ENCODE measurements at places on chromosomes 6 and 20.

- no peak for DNase-seq
Observed at GRCh38 chr6:53029761-53030160, 34.7 kb upstream of the GSTA4 start.

- no peak for DNase-seq
Observed at GRCh38 chr6:32642720-32643106, 5.5 kb downstream of the HLA-DQA1 start.

GRCh38 chr6:37785663-37786270 is 33.8 kb upstream of the ZFAND3 start:
- DNase-seq: no peak

- DNase-seq: no peak
Observed at GRCh38 chr6:149127212-149127611, 190.3 kb upstream of the TAB2 start.

GRCh38 chr6:112695001-112695400 is 347.9 kb downstream of the RFPL4B start:
- no peak for DNase-seq

DNA sequence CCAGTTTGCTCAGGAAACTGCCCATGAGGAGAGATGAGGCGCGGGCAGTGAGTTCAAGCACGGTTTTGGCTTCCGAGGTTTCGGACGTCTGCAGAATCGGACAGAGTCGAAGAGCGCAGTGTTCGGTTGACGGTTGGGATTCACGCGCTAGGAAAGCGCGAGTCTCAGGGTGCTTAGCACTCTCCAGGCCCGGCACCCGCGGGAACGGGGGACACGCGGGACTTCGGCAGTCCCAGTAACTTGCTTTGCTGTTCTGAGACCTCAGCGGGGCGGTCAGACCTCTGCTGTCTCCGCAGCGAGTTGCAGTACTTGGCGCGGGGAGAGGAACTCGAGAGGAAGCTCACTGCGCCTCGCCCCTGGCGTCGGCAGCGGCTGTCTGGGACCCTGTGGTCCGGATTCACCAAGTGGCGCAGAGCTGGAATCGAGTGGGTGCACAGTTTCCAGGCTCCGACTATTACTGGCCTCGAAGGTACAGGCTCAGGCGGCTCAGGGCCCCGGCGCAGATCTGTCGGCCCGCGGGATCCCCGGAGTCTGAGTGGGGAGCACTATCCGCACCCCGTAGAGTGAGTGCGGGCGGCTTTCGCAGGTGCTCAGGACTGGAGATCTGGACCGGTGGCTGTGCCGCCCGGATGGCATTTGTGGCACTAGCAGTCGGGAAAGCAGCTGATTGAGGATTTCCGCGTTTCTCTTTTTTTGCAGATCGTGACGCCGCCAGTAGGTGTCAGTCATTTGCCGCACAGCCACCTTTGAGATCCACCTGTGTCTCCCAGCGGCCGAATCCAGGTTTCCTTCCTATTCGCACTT is at the start of gene POM121L2:
POM121L2 (minus strand) TSS at position 128 of the 804 bp plus-strand sequence; CDS start at position 25, 103 bp downstream.
- DNase-seq: peak; percentile 35

DNA sequence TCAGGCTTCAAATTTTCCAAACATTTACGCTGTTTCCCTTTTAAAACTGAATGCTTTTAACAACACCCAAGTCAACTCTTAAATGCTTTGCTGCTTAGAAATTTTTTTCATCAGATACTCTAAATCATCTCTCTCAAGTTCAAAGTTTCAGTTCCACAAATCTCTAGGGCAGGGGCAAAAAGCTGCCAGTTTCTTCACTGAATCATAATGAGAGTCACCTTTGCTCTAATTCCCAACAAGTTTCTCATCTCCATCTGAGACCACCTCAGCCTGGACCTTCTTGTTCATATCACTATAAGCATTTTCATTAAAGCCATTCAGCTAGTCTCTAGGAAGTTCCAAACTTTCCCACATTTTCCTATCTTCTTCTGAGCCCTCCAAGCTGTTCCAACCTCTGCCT is 69.1 kb downstream of the RNF217 start:
- DNase-seq: no peak

DNA sequence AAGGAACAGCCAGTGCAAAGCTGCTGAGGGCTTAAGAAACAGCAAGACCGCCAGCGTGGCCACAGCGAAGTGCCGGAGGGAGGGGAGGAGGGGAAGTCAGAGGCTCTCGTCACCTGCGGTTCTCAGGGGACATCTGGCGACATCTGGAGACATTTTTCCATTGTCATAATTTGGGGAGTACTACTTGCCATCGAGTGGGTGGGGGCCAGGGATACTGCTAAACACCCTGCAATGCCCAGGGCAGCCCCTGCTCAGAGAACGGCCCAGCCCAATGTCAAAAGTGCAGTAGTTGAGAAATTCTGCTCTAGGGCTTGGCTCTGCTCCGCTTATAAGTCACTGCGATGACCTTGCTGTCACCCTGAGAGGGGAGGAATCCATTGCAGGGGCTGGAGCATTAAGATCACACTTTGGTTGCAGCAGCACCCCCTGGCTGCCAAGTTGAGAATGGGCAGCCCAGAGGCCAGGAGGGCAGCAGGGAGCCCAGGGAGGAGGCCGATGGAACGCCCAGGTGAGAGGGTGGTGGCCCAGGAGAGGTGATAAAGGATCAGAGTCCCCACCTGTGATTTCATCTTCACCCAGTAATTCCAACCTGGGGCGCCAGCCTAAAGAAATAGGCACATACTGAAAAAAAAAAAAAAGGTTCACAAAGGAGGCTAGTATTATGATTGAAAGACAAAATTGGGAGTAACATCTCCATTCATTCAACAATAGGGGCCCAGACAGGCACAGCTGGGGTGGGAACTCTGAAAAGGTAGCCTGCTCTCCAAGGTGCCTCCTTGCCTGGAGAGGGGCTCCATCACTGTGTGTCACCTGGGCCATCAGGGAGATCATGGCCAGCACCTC is 218.2 kb downstream of the BMP7 start:
- peak; percentile 58 for DNase-seq

- no peak for DNase-seq
Observed at GRCh38 chr20:61884571-61885389, 180.9 kb downstream of the TAF4 start.

- no peak for DNase-seq
Observed at GRCh38 chr6:142805042-142805441, 139.9 kb downstream of the HIVEP2 start.

DNA sequence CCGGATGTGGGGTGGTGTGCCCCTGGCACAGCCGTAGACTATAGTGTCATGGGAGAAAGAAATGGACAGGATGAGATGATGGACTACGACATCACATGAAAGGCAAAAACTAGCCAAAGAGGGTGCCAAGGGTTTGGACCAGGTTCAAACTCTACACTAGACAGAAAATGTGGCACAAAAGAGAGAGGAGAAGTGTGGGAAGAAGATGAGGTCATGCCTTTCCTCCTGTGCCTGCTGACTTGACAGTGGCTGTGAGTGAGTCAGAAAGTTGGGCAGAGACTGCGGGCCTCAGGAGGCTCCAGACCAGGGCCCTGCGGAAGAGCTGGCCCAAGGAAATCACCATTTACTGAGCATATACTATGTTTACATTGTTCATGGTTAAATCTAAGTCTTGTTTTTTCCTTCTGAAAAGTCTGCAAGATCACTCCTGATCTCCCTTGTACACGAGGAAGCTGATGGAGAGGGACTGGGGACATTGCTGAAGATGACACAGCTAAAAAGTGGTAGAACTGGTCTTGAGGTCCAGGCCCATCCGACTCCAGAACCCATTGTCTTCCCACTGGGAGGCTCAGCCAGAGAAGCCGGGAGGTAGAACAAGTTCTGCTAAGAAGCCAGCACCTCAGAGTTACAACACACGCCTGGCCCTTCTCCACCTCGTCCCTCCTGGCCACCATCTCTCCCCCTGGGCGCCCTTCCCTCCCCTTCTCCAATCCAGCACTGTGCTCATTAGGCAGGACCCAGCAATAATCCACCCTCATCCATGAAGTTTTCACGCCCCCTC is 35.6 kb downstream of the CNKSR3 start:
- peak; percentile 90 for DNase-seq

- DNase-seq: peak; percentile 60
Observed at GRCh38 chr6:54060286-54060685, 51.0 kb upstream of the MLIP start.

GRCh38 chr6:6412700-6413099 is 92.2 kb upstream of the F13A1 start:
- no peak for DNase-seq

DNA sequence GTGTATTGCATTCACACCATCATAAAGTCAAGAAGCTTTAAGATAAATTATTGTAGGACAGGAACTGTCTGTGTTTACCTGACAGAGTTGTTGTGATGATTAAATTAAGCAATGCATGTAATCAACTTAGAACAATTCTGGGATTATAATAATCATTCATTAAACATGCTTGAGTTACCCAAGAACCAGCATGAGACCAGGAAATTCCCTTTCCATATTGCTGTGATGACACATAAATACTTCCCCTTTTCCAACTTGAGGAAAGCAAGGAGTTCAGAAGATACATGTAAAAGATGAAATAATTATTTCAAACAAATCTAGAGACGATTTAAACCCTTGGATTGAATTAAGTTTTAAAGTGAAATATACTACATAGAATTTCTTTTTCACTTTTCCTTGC is 404.4 kb downstream of the GJA1 start:
- DNase-seq: peak; percentile 38

DNA sequence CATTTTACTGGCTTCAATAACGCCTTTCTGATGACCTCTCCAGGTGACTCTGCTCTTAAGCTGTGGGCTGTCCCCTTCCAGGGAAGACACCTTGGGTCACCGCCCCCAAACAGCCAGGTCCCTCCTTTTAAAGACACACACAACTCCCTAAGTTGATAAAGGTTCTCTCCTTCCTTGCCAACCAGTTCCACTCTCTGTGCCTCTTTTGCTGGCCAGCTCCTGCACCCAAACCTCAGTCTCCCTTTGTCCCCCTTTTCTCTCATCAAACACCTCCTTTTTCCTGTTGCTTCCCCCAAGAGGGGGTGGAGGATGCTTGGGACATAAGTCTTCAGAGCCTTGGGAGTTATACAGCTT is 1.0 kb downstream of the NCOA6 start:
- peak; percentile 63 for DNase-seq

DNA sequence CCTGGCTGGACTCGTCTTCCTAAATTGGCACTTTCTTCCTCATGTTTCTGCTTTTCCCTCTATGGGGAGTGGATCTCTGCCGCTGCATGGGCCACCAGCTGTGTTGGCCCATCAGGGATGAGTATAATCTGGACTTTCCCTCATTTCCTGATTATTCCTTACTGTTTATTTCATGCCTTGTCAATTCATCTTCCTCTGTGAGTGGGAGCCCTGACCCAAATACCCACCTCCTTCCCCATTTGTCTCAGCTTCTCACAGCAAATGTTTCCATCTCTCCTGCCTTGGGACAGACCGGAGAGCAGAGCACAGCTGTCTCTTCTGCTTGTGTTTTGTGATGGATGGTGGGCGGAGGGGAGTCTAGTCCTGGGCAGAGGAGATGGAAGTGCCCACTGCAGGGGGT is 212.7 kb downstream of the UST start:
- DNase-seq: no peak

GRCh38 chr20:45576995-45577394 is 2.1 kb downstream of the WFDC8 start:
- DNase-seq: peak; percentile 39

GRCh38 chr20:32906871-32907495 is 48.3 kb downstream of the EFCAB8 start:
- DNase-seq: no peak

DNA sequence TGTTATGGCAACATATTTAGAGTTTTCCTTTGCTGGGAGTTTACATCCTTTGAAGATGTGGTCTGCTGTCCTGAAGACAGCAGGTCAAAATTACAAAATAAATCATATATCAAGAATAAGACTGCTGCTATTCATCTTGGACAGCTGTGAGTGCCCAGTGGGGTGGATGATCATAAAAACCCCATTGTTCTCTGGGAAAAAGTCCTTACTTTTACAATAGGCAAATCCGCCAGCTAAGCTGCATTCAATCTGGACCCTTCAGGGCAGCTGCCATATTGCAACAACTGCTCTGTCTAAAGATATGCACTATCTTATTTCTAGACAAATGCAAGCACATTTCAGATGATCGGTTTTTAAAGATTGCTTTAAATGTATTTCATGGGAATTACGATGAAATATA is 19.4 kb downstream of the CASS4 start:
- DNase-seq: no peak

DNA sequence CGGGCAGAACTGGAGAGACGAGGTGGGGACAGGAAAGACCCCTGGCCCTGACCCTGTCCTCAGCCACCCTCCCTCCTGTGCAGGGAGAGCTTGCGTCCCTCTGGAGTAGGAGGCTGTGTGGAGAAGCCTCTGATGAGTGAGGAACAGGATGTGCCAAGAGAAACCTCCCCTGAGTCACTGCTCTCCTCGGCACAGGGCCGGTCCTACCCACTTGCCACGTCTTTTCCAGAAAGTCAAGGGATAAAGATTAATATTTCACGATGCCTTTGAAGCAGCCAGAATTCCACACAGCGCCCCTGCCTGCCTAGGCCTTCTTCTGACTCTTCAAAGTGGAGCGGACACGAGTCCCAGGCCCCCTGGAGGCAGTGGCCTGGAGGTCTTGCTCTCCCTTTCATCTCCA is 34.9 kb upstream of the THBS2 start:
- no peak for DNase-seq

DNA sequence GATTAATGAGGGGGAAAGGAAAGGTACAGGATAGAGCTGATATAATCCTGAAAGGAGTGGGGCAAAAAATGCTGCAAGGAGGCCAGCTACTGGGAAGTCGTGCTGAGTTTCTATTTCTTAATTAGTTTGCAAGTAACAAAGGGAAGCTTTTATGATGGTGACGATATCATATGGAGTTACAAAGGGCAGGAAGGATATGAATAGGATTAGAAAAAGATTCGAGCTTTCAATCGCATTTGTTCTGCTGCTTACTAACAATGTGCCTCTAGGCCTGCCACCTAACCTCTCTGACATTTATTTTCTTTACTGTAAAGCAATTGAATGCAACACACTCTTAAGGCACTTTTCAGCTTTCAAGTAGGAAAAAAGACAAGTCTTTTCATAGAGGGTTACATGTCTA is 219.2 kb downstream of the CLVS2 start:
- DNase-seq: no peak

- peak; percentile 77 for DNase-seq
Observed at GRCh38 chr6:15389765-15390723, 144.2 kb downstream of the JARID2 start.

DNA sequence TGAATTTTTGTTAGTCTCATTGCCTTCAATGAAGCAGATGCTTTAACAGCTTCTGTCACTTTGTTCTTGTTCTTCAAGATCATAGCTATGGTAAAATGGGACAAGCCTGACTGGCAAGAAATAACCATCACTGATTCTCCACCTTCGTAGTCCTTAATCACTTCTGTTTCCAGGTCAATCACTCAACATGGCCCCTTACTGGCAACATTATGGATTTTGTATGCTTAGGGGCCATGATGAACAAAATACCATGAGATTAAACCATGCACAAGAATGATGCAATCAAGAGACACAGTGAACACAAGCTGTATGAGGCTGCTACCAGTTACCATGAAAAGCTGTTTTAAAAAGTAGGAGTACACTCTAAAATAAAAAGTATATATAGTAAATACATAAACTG is 32.8 kb downstream of the ADNP start:
- no peak for DNase-seq
